Skeletal muscle cell (primary cell): ENCODE measurements at places on chromosomes 13 and 19.

DNA sequence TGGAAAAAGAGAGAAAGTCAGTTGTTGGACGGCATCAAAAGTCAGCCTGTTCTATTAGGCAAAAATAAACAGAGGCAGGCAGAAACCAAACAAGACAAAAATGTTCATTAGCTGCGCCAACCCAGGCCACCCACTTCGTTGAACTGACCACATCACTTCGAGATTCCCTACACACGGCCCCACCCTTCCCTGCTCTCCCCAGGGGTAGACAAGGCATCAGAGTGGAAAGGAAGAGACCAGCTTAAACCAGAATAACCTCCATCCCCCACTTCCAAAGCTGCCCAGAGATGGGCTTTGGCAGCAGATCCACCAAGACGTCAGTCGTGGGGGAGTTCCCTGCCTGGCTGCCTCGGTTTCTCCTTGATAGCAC is 204.6 kb upstream of the TSHZ3 start:
- no peak for DNase-seq

DNA sequence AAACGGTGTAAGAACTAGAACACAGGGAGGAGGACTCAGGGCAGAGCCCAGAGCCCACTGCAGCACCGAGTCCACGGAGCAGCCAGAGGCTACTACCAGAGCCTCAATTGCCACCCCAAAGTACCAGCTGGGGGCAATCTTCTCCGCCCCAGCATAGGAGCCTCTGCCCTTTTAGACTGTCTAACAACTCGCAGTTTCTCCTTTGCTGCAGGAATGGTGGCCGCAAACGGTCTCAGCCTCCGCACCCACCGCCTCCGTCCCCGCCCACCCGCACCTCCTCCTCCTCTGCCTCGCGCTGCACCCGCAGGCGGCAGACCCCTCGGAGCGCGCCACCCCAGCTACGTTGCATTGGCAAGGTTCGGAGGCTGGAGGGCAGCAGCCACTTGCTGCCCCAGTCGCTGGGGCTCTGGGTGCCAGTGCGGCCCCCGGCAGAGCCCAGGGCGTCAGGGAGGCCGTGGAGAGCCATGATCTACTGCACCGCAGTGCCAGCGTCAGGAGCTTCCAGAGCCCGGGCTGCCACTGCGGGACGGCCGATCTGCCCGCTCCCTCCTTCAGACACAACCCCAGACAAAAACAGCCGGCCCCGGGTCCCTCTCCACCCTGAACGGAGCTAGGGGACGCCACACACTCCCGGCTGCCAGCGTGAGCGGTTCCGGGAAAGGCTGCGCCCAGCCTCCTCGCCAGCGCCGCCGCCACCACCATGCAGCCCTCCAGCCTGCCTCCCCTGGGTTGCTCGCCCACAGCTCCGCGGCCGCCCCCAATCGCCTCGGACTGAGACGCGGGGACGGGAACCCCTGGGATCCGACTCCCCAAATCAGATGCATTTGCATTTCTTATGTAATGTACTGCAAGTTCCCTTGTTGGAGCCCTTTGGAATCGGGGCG is 1.8 kb downstream of the FGF14 start:
- DNase-seq, result no peak

- peak; percentile 34 for DNase-seq
These were observed 203.1 kb upstream of the EDNRB start for GRCh38 chr13:78121459-78122348.

GRCh38 chr19:45773384-45773783 is 4.3 kb upstream of the SIX5 start:
- no peak for DNase-seq
